ENCODE measurements at places on chromosomes 12 and 14.
A peak's percentile ranks its signal among the peaks of the same experiment; 100 is the strongest.

DNA sequence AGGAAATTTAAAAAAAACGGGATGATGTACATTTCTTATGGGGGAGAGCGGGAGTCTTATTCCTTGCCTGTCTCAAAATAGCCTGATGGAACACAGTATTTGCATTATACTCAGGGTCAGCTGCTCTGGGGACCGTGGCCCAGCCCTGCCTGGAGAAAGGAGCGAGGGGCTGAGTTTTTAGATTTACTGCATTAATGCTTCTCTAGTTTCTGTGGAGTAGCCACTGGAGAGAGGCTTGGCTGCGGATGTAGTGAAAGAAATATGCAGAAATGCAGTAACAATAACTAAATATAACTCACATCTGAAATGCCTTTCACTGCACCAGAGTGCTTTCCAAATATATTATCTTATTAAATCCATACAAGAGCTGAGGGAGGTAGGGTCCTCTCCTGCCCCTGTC lies 87.6 kb upstream of the MAP1LC3B2 start:
- DNase-seq: no peak

GRCh38 chr14:31286456-31287293 lies 79.1 kb upstream of the HECTD1 start:
- peak; percentile 18 for DNase-seq

GRCh38 chr12:24044941-24045703 lies 95.7 kb upstream of the SOX5 start:
- no peak for DNase-seq

DNA sequence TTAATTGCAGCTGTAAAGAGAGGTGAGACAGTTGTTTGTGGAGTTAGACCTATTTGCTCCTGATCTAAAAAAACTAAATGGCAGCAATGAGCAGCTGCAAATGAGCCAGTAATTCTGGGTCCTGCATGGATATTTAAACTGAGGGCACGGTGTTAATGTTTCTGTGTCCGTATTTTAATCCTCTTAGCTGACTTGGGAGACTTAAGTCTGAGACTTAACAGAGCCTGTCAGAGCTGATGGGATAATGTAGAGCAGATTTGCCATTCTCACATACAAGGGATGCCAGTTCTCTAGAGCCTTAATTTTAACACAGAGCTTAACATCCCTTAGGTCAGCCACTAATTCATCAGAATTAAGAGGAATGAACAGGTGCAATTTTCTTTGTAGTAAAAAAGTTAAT lies 178.6 kb upstream of the PDE3A start:
- DNase-seq: no peak

DNA sequence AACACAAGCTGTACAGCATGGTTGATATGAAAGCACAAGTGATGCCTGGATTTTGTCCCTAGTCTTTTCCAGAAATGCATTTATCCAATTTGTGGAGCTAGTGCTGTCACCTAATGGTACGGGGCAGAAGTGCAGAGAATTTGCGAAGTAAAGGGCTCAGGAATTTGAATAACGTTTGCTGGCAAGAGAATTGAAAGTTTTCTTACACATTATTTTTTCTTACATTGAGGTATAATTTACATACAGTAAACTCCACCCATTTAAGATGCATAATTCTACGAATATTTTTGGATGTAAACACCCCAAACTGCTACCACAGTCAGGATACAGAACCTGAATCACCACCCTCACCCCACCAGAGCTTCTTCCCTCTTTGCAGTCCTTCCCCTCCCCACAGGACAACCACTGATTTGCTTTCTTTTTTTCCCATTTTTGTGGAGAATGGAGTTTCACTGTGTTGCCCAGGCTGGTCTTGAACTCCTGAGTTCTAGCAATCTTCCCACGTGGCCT lies 3.5 kb downstream of the AICDA start:
- no peak for DNase-seq

- no peak for DNase-seq
Measured at GRCh38 chr14:88952901-88953300, 128.4 kb downstream of the TTC8 start.

DNA sequence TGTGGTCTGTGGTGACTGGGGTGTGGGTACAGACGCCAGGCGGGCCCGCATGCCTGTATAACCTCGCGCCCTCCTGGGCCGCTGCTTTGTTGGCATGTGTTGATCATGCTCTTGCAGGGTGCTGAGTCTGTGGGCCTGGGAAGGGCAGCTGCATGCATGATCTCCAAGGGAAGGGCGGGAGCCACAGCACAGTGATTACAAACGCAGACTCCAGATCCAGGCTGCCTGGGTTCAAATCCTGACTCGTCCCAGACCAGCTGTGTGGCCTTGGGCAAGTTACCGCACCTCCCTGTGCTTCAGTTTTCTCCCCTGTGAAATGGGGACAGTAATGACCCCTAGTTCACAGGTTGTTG lies 24.0 kb downstream of the ADGRD1 start:
- no peak for DNase-seq

- no peak for DNase-seq
Measured at GRCh38 chr12:112294793-112295192, 87.4 kb downstream of the HECTD4 start.

GRCh38 chr14:88231603-88232002 lies 91.5 kb downstream of the KCNK10 start:
- DNase-seq: no peak

GRCh38 chr12:124676714-124677462 lies 109.5 kb upstream of the NCOR2 start:
- no peak for DNase-seq

DNA sequence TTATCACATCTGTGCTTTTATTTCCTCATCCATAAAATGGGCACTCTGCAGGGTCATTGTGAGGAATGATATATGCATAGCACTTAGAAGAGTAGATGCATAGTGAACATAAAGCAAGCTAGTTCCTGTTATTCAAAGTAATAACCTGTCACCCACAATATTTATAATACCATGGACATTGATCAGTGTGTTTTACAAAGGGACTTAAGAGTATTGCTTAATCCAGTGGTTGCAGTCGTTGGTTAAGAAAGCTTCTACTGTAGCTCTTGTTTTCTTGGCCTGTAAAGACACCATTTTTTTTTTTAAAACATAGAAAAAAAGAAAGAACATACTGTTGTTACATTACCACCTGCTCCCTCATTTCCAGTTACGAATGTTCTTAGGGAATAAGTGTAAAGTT lies 13.1 kb downstream of the METAP2 start:
- DNase-seq: no peak

- DNase-seq: no peak
Measured at GRCh38 chr12:44117337-44117736, 281.5 kb downstream of the TMEM117 start.

GRCh38 chr14:102353126-102353619 lies 9.5 kb downstream of the CINP start:
- DNase-seq: no peak

DNA sequence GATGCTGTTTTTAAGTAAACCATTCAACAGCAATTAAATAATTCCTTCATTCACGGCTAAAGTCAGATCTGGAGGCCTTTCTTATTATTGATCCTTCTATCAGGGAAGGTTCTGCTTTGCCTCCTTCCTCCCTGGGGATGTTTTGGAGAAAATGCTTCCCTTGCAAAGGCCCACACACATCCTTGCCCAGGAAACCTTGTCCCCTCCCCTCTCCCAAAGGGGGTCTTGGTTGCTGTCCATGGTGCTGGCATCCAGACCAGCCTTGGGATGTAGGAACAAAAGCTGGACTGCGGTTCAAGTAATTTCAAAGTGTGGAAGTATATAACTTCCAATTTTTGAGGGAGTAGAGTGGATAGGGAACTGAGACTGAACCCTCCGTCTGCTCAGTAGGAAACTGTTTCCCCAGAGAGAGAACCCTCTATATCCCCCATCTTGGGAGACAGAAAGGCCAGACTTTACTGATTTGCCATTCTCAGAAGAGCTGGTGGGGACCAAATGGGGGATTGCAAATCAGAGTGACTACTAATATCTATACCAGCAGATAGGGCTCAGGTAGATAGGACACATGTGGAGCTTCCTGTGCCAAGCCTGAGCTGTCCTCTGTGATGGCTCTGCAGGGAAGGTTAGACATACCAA lies 5.6 kb downstream of the MARCHF9 start:
- DNase-seq: no peak

- DNase-seq: no peak
Measured at GRCh38 chr12:76704693-76705092, 59.2 kb upstream of the ZDHHC17 start.

GRCh38 chr12:87827638-87828264 lies 201.4 kb downstream of the C12orf50 start:
- no peak for DNase-seq

- no peak for DNase-seq
Measured at GRCh38 chr14:96105089-96105925, 66.1 kb downstream of the C14orf132 start.

DNA sequence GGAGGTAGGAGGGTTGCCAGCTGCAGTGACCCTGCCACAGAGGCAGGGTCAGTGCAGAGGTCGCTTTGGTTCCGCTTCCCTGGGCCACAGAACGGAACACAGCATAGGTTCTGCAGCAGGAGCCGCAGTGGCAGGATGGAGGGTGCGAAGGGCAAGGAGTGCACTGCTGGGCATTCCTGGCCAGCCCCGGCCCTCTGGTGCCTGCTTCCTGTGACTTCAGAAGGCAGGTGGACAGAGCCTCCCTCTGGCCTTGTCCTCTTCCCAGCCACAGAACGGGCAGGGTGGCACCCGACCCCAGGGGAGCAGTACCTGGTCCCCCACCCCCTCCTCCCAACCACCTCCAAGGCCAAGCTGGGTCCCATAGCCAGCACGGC lies 37.7 kb downstream of the SLC8B1 start:
- no peak for DNase-seq

DNA sequence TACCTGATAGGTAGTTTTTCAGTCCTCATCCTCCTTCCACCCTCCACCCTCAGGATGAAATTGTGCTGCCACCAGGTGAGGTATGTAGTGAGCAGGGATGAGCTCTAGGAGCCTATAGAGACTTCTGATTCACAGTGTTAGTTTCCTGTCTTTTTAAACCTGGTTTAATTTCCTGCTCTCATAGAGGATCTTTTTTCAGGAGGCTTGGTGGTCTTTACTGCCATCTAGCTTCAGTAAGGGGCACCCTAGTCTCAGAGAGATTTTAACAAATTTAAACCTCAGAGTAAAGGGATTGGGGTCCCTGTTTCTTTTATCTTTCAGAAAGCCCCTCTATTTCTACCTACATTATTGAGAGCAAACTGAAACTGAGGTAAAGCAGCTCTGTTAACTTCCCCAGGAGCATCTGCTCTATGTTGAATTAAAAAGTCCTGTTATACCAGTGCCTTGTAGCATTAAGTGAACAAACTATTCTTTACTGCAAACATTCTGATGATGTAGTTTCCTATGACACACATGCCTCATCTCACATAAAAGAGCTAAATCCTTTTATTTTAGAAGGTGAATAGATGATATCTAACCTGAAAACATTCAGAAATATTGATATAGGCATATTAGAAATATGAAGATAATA lies 172.2 kb upstream of the DDHD1 start:
- no peak for DNase-seq

DNA sequence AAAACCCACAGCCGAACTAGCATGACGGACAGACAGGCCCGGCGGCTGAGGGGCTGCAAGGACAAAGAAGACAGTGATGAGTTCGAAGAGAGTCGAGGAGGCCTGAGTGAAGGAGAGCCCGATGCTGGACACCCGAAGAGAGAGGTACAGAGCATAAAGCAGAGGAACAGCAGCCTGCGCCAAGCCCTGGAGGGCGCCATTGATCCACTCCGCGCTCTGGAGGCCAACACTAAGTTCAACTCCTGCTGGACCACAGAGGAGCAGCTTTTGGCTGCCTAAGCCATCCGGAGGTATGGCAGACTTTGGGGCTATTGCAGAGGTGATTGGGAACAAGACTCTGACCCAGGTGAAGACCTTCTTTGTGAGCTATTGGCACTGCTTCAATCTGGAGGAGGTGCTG lies 7.8 kb upstream of the PLXNC1 start:
- peak; percentile 39 for DNase-seq

DNA sequence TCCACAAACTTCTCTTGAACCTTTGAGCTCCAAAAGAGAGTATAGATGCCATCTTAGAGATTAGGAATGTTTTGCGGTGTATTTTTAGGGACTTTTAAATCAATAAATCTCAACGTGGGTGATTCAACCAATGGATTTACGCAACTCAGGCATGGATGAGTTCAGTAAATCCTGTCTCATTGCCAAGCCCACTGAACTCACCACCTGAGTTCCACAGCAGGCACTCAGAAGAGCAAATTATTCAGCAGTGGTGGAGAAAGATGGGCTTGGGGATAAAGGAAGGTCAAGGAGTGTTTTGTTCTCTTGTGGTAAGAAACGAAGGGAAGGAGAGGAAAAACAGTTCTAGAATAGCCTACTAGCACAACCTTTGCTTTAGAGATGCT lies 68.7 kb upstream of the HMGA2 start:
- DNase-seq: no peak

DNA sequence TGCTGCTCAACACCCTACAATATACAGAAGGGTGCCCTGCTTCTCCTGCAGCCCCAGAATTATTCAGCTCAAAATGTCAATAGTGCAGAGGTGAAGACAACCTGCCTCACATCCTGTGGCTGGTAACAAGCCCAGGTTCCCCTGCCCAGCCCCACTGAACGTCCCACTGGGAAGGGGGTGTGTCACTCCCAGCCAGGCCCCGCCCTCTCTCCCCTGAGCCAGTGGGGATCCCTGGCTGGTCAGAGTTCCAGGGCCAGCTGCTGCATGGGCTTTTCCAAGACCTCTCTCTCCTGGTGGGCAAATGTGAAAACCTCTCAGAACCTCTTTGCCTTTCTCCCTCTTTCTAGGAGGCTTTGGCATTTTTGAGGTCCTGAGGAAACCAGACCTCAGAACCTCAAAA lies 13.7 kb upstream of the LHX5 start:
- DNase-seq: no peak

DNA sequence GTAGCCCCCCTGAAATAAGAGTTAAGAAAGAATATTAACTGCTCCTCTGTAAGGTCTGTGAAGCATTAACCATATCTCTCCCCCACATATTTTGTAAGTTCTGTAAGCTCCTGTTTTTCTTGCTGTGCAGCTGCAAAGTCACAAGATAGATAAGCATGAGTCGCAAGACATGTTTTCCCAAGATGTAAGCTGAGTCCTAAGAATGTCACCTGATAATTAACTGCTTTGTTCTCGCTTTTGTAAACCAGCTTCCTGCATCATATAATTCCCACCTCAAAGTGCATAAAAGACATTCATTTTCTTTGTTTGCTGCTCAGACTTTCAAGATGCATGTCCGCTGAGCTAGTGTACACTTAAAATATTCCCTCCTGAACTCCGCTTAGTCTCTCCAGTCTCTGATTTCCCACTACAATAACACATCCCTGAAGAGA lies 27.0 kb upstream of the PHC1 start:
- no peak for DNase-seq

DNA sequence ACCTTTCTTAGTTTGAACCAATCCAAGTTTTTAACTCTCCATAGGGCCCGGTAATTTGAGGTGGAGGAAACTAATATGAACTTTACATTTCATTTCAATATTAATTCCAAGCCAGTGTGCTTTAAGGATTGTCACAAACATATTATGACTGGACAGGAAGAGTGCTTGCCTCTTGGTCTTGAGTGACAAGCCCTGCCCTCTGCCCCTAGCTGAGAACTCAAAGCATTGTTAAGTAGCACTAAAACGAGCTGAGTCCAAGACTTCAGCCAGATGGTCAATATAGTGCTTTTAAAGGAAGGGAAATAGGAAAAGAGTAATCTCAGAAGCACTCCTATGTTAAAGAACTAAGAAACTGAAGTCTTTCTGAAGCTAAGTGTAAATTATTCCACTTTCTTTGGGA lies 17.1 kb downstream of the TRMT5 start:
- no peak for DNase-seq

All from stimulated activated CD4-positive, alpha-beta T cell treated with anti-CD3 and anti-CD28 coated beads, Interleukin-15, amount 100 ng/mL, for 1 hour (primary cell).